ENCODE measurements at places on chromosomes 11 and 22. TPM values are rescaled to one million over a fixed set of nuclear protein-coding genes. Genes with fewer than 3 reads are reported as not detected.

DNA sequence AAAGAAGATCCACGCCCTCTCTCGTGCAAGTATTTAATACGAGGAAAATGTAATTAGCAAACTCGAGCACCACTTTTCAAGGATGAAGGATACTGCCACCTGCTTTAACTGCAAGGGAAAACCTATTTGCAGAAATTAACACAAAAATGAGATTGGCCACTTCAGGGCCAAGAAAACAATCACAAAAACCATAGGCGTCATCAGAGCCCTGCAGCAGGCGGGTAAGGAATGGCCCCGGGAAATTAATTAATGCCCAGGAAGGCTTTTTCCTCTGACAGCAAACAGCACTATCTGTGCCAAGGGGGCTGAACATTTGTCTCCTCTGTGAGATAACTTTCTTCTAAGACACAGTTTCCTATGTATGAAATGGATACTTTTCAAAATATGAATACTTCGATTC lies 255.7 kb downstream of the CTTN start:
- no peak for DNase-seq

DNA sequence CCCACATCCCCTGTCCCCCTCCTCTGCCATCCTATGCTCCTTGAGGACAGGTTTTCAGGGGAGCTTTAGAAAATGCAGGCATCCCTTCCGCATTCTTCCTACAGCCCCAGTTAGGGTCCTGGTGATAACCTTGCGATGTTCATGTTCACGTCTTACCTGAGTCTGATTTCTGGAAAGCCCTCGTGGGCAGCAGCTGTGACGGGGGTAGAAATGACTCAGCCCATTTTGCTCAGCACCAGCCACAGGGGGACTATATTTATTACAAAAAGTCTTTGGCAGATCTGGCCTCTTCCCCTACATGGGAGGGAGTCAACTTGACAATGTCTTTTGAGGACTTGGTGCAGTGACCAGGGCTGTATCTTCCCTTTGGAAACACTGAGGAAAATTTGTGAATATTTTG lies 12.3 kb downstream of the PKNOX2 start:
- DNase-seq, result no peak

DNA sequence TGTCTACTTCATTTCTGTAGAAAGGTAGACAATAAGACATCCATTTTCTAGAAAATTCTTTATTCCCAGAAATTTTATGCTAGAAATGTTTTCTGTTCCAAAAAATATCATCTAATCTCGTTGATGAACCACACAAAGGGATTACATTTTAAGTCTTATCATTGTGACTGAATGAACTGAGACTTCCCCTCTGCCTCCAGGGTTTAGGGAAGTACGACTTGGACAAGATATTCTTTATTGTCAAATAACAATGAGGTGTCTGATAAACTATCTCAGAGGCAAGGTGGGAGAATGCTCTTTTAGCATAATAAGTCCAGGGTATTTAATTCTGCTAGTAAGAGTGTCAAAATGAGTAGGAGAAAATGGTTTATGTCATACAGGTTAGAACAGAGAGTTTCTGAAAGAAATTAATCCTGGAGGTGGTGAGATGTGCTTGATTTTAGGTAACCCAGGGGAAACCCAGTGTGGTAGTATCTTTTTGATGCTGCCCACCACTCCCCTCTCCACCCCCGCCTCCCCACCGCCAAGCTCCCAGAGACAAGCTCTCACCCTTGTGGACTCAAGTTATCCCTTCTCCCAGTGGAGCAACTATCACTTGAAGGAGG lies 100.6 kb downstream of the CD44 start:
- DNase-seq, result no peak

GRCh38 chr11:130449310-130449990 lies 1.0 kb downstream of the ADAMTS15 start:
- DNase-seq, result peak; percentile 46

- DNase-seq, result no peak
Measured at GRCh38 chr11:74777877-74778276, 29.2 kb downstream of the RNF169 start.

DNA sequence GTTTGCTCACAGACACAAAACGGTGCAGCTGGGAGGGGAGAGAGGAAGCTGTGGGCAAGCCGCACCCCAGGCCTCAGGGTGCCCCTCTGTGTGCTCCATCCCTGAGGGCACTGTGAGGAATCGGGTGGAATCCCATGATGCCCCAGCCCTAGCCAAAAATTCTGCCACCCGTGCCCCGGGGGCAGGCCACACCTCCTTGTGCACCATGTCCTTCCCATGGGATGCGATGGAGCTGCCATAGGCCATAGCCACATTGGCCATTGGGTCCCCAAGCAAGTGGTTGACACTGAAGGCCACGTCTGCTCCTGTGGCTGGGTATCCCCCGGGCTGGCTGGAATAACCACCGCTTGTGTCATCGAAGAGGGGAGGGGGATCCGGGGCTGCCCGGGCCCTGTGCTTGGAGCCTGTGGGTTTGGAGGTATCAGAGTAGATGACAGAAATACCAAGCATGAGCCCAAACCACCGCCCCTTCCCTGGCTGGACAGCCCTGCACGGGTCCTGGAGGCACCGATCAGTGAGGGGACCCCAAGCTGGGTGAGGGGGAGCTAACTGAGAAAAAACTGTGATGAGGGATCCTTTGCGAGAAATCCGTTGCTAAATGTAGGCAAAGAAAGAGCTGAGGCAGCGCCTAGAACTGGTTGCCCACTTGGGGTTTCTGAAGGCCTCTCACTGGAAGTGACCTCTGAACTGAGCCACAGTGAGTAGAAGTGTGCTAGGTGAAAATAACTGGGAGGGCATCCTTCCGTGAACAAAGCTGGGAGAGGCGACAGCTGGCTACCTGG lies 863 bp downstream of the YIF1A start:
- DNase-seq, result no peak

- DNase-seq, result no peak
Measured at GRCh38 chr11:123587044-123587443, 67.4 kb downstream of the SCN3B start.

DNA sequence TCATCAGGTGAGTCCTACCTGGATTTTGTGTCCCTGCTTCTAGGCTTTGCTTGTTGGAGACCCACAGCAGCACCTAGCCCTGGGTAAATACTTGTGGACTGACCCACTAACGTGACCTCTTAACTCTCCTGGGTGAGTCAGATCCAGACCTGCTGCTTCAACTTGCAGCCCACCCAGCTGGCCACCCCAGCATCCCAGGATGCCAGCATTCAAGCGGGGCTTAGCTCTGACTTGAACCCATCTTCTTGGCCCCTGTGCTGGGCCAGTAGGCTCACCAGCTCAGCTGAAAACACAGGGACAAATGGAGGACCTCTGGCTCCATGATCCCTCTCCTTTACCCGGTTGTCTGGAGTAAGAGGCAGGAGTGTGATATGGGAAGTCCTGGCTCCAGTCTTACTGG lies 33.5 kb downstream of the PARVG start:
- no peak for DNase-seq

DNA sequence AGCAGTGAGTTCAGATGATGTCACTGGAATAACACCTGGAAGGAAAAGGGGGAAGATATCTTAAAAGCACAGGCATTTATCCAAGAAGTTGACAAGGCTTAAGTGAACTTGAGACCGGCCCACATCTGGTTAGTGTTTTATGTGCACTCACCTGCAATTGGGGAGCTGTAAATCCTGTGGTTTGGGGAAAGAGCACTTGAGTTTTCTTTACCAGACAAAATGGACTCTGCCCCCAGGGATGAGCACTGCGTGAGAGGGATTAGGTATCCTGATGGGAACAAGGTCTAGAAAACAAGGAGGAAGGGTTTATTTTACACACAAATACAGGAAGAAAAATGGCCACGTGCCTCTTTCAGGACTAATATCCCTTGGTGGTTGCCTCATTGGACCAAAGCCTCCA lies 15.2 kb downstream of the E2F8 start:
- no peak for DNase-seq

Gene MS4A15
- not detected for polyA plus RNA-seq

Gene CLCF1
- 17.1 TPM for polyA plus RNA-seq
